ENCODE measurements at places on chromosomes 5 and 9. TPM values are rescaled to one million over a fixed set of nuclear protein-coding genes. Genes with fewer than 3 reads are reported as not detected.

TAL2 gene
- not detected for total RNA-seq

CCL28 gene
- total RNA-seq: 0.31 TPM

FOXD4L5 gene
- 0.10 TPM for total RNA-seq

ROR2 gene
- total RNA-seq: 1.9 TPM

ENC1 gene
- total RNA-seq: 13.8 TPM

Data from A549 treated with DMSO at 1 μM for 4 hours (cell line).